Glomerular endothelial cell (primary cell): ENCODE measurements at places on chromosomes 1 and 21. TPM values are rescaled to one million over a fixed set of nuclear protein-coding genes. Genes with fewer than 3 reads are reported as not detected.

Gene FMN2
- total RNA-seq = 0.29 and 7.5 TPM in 2 replicates

Gene LRRC39
- 0.53 TPM in 1 of 2 replicates, not detected in the other for total RNA-seq

Gene SMCP
- not detected in 2 replicates for total RNA-seq

Gene ETV3L
- not detected in 2 replicates for total RNA-seq

Gene SERTAD4
- 1.6 and 2.4 TPM in 2 replicates for total RNA-seq

Gene CD244
- not detected in 2 replicates for total RNA-seq

Gene RNPC3
- total RNA-seq = 5.3 and 8.5 TPM in 2 replicates

Gene SPRR1B
- not detected in 2 replicates for total RNA-seq

Gene FAM78B
- total RNA-seq = not detected in 2 replicates

Gene KCND3
- not detected in 2 replicates for total RNA-seq

Gene ERG
- 73.8 and 118 TPM in 2 replicates for total RNA-seq

Gene SV2A
- total RNA-seq = 1.8 and 2.6 TPM in 2 replicates

Gene C1orf198
- 34.1 and 83.2 TPM in 2 replicates for total RNA-seq

Gene NDUFS2
- total RNA-seq = 113 and 141 TPM in 2 replicates

Gene OLFML2B
- total RNA-seq = 0.53 and 3.4 TPM in 2 replicates

Gene RCSD1
- 5.8 and 7.1 TPM in 2 replicates for total RNA-seq

Gene CACYBP
- total RNA-seq = 76.7 and 82.1 TPM in 2 replicates

Gene CXADR
- 10.7 and 12.4 TPM in 2 replicates for total RNA-seq

Gene SLAMF7
- total RNA-seq = not detected in 2 replicates

Gene EIF4G3
- total RNA-seq = 44.0 and 62.9 TPM in 2 replicates

Gene C1orf226
- total RNA-seq = 1.6 and 4.2 TPM in 2 replicates

Gene IFFO2
- 34.4 and 36.6 TPM in 2 replicates for total RNA-seq

Gene CFAP74
- total RNA-seq = not detected in 2 replicates

Gene KPRP
- total RNA-seq = not detected in 2 replicates

Gene XCL1
- not detected in 2 replicates for total RNA-seq

Gene GUCA2B
- not detected in 2 replicates for total RNA-seq

Gene ARHGEF2
- 92.3 and 105 TPM in 2 replicates for total RNA-seq

Gene KCNJ10
- not detected in 2 replicates for total RNA-seq

Gene MAP10
- total RNA-seq = 1.3 TPM in 2 replicates

Gene CYP2J2
- 0.05 and 0.58 TPM in 2 replicates for total RNA-seq

Gene FMO2
- not detected in 2 replicates for total RNA-seq

Gene USH2A
- total RNA-seq = not detected in 2 replicates

Gene NBPF4
- total RNA-seq = not detected in 2 replicates

Gene CD52
- not detected in 2 replicates for total RNA-seq

Gene DPT
- total RNA-seq = not detected in 2 replicates

Gene TLCD4
- total RNA-seq = 0.05 TPM in 1 of 2 replicates, not detected in the other

Gene LRRC7
- 0.06 TPM in 1 of 2 replicates, not detected in the other for total RNA-seq

Gene LMOD1
- total RNA-seq = 0.93 TPM in 1 of 2 replicates, not detected in the other

Gene KIAA0040
- 7.6 and 18.6 TPM in 2 replicates for total RNA-seq

Gene OVAAL
- total RNA-seq = 0.24 TPM in 1 of 2 replicates, not detected in the other

Gene SEMA6C
- total RNA-seq = 20.2 and 28.1 TPM in 2 replicates

Gene SPRR4
- total RNA-seq = not detected in 2 replicates

Gene SLC30A2
- not detected in 2 replicates for total RNA-seq

Gene SOX13
- total RNA-seq = 11.2 and 31.1 TPM in 2 replicates

Gene IL20
- not detected in 2 replicates for total RNA-seq

Gene SPRR2A
- not detected in 2 replicates for total RNA-seq

Gene FAM3B
- total RNA-seq = not detected in 2 replicates

Gene TRAF3IP3
- not detected in 2 replicates for total RNA-seq

Gene RBM34
- total RNA-seq = 49.9 and 52.7 TPM in 2 replicates

Gene DIP2A
- 38.1 and 62.0 TPM in 2 replicates for total RNA-seq

Gene LCK
- total RNA-seq = 0.35 and 1.1 TPM in 2 replicates

Gene CNR2
- not detected in 2 replicates for total RNA-seq
